ENCODE measurements at places on chromosomes 6 and 20.

GRCh38 chr6:142458836-142459235 is 157.0 kb downstream of the ADGRG6 start:
- no peak for DNase-seq

- DNase-seq, result no peak
Observed at GRCh38 chr20:3014179-3014578, 29.2 kb upstream of the GNRH2 start.

DNA sequence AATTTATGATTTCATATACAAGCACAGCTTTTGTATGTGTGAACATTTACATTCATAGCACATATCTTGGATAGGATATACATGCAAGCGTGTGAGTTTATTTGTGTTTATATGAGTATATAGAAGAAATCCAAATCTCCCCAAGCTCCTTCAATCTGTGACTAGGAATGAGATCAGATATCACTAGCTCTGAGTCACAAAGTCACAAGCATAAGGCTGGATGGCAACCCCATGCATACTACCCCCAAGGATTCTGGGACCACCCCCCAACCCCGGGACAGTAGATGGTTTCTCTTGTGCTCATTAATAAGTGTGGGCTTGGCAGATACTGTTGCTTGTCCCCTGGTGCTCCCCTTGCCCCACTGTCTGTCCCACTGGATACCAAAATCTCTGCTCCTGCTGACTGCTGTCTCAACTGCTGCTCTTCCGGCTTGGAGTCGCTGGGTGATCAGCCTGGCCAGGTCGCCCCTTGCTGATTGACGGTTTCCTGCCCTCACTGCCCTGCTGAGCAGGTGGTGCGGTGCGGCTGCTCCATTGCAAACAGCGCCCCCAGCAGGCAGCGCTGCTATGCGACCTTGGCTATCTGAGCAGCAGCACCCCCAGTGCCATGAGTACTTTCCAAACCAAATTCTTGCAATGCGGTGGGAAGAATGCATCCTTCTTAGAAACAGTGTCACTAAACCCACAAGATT is 279.4 kb downstream of the CD83 start:
- DNase-seq, result no peak

DNA sequence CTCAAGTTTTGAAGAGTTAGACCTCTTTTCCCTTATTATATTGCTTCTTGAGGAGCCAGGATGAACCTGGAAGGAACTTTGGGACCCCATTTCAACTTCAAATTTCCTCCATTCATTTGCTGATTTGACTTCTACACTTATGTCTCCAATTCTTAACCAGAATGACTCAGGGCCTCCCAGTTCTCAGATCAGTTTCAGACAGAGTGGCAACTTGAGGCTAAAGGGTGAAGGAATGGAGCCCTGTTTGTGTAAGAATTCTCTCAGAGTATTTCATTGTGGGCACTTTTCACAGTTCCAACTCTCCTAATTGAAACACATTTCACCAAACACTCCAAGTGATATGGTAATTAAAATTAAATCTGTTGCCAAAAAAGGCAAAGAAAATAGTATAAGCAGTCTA is 109.0 kb upstream of the FLRT3 start:
- DNase-seq, result no peak

GRCh38 chr6:43746613-43747102 is 23.4 kb upstream of the VEGFA start:
- DNase-seq, result no peak

DNA sequence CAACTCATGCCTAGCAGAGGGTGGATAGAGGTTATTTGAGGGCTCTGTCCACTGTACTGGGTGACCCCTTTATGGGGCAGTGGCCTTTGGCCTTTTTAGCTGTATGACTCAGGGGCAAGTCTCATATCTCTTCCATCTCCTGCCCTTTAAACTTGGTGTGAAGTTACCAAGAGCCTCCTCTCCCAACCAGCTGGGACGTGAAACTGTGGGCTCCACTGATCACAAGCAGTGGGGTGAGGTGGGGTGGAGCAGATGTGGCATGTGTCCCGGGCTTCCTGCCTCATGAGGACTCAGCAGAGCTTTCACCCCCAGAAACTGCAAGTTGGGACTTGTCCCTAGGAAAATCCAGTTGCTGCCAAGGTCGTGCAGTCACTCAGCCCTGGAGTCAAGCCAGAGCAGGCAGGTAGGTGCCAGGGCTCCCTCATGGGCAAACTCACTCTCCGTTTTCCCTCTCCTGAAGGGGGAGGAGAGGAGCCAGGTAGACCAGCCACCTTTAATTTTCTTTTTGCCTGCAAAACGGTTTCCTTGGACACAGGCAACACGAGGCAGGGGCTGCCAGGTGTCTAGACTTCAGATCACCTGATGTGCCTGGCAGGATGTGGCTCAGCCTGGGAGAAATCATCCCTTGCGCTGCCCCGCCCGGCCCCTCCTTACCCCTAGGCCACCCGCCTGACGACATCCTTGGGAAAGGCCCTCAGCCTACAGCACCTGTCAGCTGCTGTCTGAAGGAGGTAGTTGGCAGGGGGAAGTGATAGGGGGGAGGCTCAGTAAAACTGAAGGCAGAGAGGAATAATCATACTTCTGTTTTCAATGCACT is 4.0 kb downstream of the CDKN1A start:
- DNase-seq, result peak; percentile 19

DNA sequence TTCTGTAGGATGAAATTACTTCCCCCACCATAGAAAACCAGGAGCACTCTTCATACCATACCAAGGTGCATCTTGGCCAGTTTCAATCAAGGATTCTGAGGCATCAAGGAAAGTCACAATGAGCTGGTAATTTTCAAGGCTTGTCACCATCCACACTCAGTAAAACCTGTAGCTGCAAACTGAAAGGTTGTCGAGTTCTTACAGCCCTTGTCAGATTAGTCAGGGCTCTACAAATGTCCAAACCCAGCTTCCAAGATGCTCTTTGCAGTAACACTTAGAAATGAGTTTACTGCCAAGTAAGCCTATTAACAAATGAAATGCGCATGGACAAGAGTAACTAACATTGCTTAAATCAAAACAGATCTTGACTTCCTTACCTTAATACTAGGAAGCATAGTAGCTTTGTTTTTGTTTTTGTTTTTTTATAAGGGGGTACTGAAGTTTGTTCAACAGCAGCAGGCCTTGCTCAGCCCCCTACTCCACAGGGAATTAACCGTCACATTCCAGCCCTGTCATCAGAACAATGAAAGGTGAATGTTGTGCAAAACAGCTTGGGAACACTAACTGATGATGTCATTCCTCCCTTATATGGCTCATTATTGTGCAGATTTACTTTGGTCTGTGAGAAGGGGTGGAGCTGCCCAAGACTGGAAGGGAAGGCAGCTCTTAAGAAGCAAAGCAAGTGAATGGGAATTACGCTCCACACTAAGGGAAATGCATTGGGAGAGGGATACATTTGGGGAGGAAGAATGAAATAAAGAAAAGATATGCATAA is 49.9 kb upstream of the TMEM30A start:
- no peak for DNase-seq

- DNase-seq, result no peak
Observed at GRCh38 chr20:22544462-22544861, 39.9 kb downstream of the FOXA2 start.

GRCh38 chr6:61606500-61606899 is 679.5 kb downstream of the KHDRBS2 start:
- DNase-seq, result no peak

DNA sequence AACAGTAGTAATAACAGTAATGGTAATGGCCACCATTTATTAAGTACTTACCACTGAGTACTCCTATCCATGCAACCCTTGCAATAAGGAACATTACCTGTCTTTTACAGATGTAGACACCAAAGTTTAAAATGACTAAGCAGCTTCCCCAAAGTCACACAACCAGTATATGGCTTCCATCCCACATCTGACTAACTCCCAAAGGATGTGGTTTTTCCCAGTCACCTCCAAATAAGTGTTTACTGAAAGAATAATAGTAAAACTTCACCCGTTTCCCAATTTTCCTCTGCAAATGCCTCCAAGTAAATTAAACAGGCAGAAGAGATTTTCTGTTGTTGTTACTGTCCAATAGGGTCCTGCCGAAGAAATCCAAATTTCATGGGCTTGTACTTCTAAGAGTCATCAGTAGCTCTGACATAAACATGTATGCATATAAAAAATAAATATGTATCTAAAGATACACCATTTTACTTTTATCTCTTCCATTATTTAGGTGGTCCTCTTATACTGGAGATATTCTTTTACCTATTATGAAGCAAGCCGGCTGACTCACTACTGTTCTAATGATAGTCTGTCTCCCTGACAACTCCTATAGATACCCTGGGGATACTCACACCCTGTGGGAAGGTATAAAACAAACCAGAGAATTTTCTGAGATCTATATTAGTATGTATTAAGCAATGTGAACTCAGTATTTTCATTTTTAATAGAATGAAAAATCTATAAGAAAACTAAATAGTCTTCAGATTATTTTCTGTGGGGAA is 77.9 kb upstream of the ID4 start:
- no peak for DNase-seq

DNA sequence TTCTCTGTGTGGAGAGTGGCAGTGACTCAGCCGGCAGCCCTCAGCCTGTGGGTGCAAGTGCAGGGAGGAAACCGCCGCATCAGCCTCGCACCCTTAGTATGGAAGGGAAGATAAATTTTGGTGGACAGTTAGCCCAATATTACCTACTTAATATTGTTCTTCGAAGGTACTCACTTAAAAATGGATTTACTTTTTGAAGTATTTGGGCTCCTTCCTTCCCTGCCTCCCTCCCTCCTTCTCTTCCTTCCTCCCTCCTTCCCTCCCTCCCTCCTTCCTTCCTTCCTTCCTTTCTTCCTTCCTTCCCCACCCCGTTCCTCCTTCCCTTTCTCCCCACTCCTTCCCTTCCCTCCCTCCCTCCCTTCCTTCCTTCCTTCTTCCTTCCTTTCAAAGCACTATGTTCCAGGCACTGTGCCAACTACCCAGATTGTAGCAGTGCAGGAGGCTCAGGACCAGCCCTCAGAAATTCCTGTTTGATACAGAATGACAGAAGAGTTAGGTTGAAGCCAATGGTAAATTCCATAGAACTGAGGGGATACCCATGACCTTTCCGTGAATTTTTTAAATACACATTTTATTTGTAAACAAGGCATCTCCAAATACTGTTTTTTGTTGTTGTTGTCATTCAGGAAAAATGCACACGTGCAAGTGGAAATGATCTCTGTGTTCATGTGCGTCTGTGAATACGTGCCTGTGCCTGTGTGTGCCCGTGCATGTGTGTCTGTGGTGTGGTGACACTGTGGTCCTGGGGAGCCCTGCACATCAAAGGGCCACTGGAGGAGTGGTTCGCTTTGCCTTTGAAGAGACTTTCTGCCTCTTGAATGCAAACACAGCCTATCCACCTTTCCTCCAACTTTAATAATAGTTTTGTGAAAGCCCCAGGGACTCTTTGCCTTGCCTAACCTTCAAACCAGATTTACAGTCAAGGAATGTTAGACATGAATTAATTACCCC is 141.7 kb downstream of the EDN3 start:
- no peak for DNase-seq

- DNase-seq, result no peak
Observed at GRCh38 chr6:165219629-165220028, 89.8 kb downstream of the C6orf118 start.

DNA sequence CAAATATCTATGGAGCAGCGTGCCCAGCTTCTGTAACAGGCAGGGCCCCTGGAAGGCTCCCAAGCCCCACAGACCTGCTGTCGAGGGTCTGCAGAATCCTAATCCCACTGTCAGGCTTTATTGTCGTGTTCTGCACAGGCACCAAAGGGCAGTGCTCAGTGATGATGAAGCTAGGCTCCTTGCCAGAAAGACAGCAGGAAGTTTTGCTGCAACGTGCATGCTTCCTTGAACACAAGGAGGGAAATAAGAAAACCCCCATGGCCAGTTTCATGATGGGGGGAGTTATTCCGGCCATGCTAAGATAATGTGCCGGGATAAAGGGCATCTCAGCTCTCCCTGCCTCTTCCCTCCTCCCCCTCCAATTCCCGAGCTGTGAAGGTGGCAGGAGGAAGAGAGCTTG is 109.4 kb upstream of the KCNG1 start:
- no peak for DNase-seq

DNA sequence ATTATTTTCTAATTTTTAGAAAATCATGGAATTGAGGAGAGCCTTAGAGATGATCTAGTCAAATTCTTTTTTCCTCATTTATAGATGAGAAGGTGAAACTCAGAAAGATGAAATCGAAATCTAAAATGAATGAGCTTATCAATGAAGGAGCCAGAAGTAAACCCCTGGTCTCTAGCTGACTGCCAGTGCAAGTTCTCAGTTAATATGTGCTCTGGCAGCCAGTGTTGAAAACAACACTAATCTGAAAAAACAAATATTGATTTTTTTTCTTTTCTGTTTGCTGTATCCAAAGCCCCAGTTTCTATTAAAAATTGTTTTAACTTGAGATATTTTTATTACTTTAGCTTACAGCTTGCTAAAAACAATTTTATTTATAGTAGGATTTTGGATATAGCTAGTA is 21.5 kb upstream of the PBOV1 start:
- no peak for DNase-seq

- no peak for DNase-seq
Observed at GRCh38 chr6:96795481-96795880, 41.8 kb downstream of the GPR63 start.

DNA sequence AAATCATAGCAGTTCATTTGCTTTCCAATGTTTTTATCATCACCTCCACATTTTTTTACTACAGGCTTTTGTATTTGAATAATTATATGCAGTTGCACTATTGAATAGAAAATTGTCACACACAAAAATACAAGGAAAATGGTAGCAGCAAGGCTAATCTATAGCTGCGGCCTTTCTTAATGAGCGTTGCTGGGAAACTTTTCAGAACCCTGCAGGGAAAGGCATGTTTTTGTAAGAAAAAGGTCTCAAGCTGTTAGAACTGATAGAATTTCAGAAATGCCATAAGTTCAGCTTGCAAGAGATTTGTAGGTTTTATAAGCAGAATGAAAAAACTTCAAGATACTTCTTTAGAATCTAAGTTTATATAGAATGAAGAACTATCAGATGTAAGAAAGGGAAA is 535.8 kb downstream of the LMBRD1 start:
- DNase-seq, result no peak

DNA sequence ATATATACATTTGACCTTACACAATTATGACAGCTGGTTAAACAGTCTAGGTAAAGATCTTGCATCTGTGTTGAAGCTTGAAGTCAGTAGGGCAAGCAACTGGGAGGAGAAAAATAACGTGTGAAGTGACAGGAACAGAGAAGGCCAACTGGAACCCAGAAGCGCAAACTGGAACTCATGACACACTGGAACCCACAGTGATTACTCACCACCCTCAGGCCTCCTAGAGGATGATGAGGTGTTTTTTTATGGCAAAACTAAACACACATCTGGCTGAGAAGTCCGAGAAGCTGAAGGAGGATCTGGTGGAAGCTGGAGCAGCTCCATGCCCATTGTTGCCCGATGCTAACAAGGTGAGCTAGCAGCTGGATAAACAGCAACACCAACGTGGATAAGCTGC is 108.1 kb downstream of the TMEM200A start:
- no peak for DNase-seq

DNA sequence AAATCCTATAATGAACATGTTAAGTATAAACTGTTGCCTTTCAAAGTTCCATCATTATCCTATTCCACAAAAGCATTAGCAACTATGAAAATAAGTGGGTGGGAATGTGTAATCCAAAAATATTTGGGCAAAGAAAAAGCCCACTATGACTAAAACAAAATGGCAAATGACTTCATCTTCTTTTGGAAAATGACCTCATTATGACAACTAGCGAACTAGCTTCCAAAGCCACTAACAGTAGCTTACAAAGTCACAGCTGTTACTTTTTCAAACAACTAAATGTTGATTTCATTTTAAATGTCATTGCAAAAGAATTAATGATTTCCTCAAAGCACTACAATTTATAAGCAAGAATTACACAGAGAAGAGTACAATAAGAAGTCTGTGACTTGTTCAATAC is 49.8 kb upstream of the RUNX2 start:
- DNase-seq, result no peak

Data from stimulated activated CD8-positive, alpha-beta memory T cell treated with anti-CD3 and anti-CD28 coated beads, Interleukin-4, amount 100 ng/mL, for 1 hour (primary cell).